ENCODE measurements at places on chromosomes 6 and 20. TPM values are rescaled to one million over a fixed set of nuclear protein-coding genes. Genes with fewer than 3 reads are reported as not detected.

SLC22A23 gene
- total RNA-seq, result 7.6 TPM

GRCh38 chr6:10174056-10174455 lies 240.8 kb downstream of the TFAP2A start:
- no peak overlapping the region for H3K27ac ChIP-seq
- H3K27me3 ChIP-seq, result no peaks in the 10 kb centered on the region
- H3K4me1 ChIP-seq, result no peaks in the 10 kb centered on the region
- DNase-seq, result no peak
- no peak overlapping the region for H3K4me3 ChIP-seq

PKIG gene
- 305 TPM for total RNA-seq

GLP1R gene
- not detected for total RNA-seq

VSX1 gene
- not detected for total RNA-seq

- no peaks in the 10 kb centered on the region for H3K4me1 ChIP-seq
- H3K36me3 ChIP-seq, result no peaks in the 10 kb centered on the region
- H3K4me3 ChIP-seq, result no peak overlapping the region
- no peak overlapping the region for H3K27ac ChIP-seq
- DNase-seq, result no peak
Measured at GRCh38 chr20:56842056-56842455, 212.9 kb downstream of the TFAP2C start.

GRCh38 chr6:15538766-15539495 lies 123.9 kb downstream of the DTNBP1 start:
- H3K36me3 ChIP-seq, result no peaks in the 10 kb centered on the region
- H3K27me3 ChIP-seq, result no peaks in the 10 kb centered on the region
- no peak for DNase-seq
- H3K4me3 ChIP-seq, result no peak overlapping the region
- H3K27ac ChIP-seq, result no peak overlapping the region

GPX5 gene
- total RNA-seq, result not detected

GRCh38 chr6:136775548-136775947 lies 16.7 kb downstream of the MAP3K5 start:
- no peak overlapping the region for H3K4me3 ChIP-seq
- no peaks in the 10 kb centered on the region for H3K27me3 ChIP-seq
- H3K36me3 ChIP-seq, result no peaks in the 10 kb centered on the region
- peaks cover 13% of the 10 kb centered on the region for H3K4me1 ChIP-seq

DNA sequence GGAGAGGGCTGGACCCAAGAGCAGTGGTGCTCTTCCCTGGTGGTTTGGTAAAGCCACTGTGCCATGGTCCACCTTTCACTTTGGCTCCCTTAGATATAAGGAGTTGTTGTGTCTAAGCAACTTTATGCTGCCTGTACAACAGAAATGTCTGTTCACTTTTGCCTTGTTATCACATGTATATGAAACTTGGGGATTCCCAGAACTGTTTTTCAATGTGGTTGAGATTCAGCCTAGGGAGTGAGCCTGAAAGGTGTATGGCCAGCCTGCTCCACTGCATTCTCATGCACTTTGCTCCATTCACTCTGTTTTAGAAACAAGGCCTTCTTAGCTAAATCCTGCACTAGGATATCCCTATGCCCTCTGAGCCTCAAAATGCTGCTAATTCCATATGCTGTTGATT lies 234.5 kb upstream of the THEMIS start:
- H3K4me1 ChIP-seq, result peaks cover 31% of the 10 kb centered on the region
- no peak for DNase-seq
- H3K27me3 ChIP-seq, result no peaks in the 10 kb centered on the region
- H3K36me3 ChIP-seq, result no peaks in the 10 kb centered on the region
- no peak overlapping the region for H3K4me3 ChIP-seq

DNA sequence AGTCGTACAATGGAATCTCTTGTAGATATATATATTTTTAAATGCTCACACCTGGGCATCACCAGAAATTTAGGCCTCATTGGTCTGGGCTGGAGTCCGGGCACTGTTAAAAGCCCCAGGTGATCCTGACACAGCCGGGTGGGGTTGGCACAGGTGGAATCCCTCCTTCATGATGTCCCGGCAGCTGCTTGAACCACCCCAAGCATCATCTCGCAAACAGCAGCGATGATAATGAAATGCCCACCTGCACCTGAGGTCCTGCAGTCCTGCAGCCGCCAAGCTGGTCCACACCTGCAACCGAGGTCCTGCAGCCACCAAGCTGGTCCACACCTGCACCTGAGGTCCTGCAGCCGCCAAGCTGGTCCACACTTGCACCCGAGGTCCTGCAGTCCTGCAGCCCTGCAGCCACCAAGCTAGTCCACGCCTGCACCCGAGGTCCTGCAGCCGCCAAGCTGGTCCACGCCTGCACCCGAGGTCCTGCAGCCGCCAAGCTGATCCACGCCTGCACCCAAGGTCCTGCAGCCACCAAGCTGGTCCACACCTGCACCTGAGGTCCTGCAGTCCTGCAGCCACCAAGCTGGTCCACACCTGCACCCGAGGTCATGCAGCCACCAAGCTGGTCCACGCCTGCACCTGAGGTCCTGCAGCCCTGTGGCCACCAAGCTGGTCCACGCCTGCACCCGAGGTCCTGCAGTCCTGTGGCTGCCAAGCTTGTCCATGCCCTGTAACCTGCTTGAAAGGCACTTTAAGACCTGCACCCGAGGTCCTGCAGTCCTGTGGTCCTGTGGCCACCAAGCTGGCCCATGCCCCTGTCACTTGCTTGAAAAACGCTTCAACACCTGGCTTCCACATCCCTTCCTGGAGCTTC lies 261.2 kb downstream of the DLL1 start:
- no peak overlapping the region for H3K4me3 ChIP-seq
- H3K4me1 ChIP-seq, result peaks cover 8% of the 10 kb centered on the region
- DNase-seq, result no peak
- H3K36me3 ChIP-seq, result no peaks in the 10 kb centered on the region
- no peak overlapping the region for H3K27ac ChIP-seq

DNA sequence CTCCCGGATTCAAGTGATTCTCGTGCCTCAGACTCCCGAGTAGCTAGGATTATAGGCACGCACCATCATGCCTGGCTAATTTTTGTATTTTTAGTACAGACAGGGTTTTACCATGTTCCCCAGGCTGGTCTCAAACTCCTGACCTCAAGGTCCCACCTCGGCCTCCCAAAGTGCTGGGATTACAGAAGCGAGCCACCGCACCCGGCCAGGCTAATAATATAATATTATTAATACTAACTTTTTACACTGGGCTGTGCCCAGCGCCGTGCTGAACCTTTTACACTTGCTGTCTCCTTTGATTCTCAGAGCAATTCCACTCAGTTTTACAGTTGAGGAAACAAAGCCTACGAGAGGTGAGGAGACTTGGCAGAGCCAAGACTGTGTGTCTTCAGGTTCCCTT lies 2.3 kb upstream of the TGM3 start:
- no peak overlapping the region for H3K27ac ChIP-seq
- H3K36me3 ChIP-seq, result no peaks in the 10 kb centered on the region
- no peak for DNase-seq
- no peak overlapping the region for H3K4me3 ChIP-seq
- H3K4me1 ChIP-seq, result no peaks in the 10 kb centered on the region

DNA sequence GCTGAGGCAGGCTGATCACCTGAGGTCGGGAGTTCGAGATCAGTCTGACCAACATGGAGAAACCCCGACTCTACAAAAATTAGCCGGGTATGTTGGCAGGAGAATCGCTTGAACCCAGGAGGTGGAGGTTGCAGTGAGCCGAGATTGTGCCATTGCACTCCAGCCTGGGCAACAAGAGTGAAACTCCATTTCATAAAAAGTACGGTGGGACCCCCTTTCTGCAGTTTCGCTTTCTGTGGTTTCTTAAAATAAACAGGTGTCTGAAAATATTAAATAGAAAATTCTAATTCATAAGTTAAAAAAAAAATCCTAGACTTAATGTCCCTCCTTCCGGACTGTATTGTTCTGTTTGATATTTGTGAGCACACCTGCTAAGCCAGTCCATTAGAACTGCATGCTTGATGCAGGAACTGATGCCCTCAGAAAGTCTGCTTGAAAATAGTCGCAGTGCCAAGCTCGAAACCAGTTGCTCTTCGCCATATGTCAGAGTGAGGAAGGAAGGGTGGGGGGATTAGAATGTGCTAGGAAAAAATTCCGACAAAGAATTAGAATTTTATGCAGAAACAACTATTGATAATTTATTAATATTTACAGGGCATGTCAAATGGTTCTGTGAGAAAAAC lies 85.9 kb downstream of the JARID2 start:
- H3K36me3 ChIP-seq, result no peaks in the 10 kb centered on the region
- no peak overlapping the region for H3K27ac ChIP-seq
- H3K4me1 ChIP-seq, result peaks cover 44% of the 10 kb centered on the region
- H3K4me3 ChIP-seq, result no peak overlapping the region
- no peak for DNase-seq

HCK gene
- 7.8 TPM for total RNA-seq

NR2E1 gene
- total RNA-seq, result not detected

GRCh38 chr6:85975957-85976356 lies 333.3 kb upstream of the SYNCRIP start:
- no peak overlapping the region for H3K4me3 ChIP-seq
- H3K27me3 ChIP-seq, result no peaks in the 10 kb centered on the region
- DNase-seq, result no peak
- H3K4me1 ChIP-seq, result no peaks in the 10 kb centered on the region

DNA sequence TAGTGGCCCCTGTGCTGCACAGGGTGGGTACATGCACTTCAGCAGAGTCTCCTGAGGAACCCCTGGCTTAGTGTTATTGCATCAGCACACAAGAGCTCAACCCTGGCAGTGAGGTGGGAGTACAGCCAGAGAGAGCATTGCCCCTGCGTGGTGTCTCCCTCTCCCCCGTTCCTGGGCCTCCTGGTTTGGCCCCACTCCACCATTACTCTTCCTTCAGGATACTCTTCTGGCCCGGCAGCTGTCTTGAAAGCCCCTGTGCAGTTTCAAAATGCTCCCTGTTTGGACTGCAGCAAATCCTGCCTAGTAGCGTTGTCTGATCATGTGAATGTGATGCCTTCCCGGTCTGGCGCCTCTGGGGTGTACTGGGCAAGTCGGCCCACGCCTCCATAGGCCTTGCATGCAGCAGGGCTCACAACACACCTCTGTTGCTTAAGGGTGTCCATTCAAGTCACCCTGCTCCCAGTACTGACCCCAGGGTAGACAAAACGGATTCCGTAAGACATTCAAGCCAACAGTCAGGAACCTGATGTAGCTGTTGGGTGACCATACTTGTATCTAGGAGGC lies 32.1 kb downstream of the TXNDC5 start:
- peaks cover 48% of the 10 kb centered on the region for H3K36me3 ChIP-seq
- no peak overlapping the region for H3K27ac ChIP-seq
- H3K4me3 ChIP-seq, result no peak overlapping the region
- no peaks in the 10 kb centered on the region for H3K4me1 ChIP-seq
- DNase-seq, result no peak
- no peaks in the 10 kb centered on the region for H3K27me3 ChIP-seq

DNA sequence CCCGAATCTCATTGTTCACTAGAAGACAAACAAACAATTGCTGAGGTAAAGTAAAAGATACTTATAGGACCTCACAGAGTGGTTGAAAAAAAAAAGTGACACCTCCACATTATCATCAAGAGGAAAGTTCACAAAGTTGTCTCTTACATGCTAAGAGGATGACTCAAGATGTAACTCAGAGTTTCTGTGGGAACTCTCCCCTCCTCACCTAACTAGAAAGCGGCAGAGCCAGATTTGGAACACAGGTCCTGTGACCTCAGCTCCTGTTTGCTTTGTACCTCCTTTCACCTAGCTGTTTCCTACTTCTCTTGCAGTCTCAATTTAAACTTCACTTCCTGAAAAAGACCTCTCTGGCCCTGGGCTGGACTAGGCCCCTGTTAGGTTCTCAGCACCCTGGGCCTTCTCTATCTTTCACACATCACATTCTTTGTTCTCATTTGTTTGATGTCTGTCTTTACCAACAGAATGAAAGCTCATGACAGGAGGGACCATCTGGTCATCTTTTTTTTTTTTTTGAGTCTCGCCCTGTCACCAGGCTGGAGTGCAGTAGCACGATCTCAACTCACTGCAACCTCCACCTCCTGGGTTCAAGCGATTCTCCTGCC lies 60.8 kb downstream of the CD24 start:
- no peaks in the 10 kb centered on the region for H3K4me1 ChIP-seq
- H3K36me3 ChIP-seq, result no peaks in the 10 kb centered on the region
- DNase-seq, result peak; percentile 47
- no peak overlapping the region for H3K27ac ChIP-seq
- H3K4me3 ChIP-seq, result no peak overlapping the region

- no peaks in the 10 kb centered on the region for H3K27me3 ChIP-seq
- H3K4me1 ChIP-seq, result no peaks in the 10 kb centered on the region
- no peak overlapping the region for H3K4me3 ChIP-seq
- H3K27ac ChIP-seq, result no peak overlapping the region
Measured at GRCh38 chr20:56608376-56608775, 20.7 kb upstream of the TFAP2C start.

- no peaks in the 10 kb centered on the region for H3K4me1 ChIP-seq
- H3K36me3 ChIP-seq, result no peaks in the 10 kb centered on the region
- no peak for DNase-seq
- no peak overlapping the region for H3K4me3 ChIP-seq
- no peak overlapping the region for H3K27ac ChIP-seq
Measured at GRCh38 chr6:38847497-38847896, 132.4 kb downstream of the DNAH8 start.

DNA sequence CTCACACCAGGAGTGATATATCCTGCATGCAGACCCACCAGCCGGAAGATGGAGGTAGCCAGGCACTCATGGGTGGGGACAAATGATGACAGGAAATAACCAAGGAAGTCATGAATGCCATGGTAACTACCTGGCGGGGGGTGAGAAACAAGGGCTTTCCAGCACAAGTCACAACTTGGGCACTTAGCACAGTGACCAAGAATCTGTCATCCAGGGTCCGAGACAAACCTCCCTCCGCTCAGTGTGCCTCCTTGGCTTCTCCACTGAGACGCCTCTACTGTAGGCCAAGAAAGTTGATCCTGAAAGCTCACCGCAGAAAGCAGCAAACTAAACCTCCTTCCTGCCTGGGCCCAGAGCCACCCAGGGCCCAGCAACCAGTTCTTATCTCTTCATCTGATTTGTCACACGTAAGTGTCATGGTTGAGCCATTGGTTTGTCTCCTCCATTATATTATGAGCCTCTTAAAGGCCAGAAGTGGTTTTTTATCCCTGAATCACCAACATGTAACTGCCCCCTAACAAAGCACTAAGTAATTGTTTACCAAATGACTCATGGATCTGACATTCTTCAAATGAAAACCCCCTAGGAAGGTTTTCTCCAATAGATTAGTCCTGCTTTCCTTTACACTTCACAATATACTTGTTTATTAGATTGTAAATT lies 84.3 kb upstream of the TAB2 start:
- no peaks in the 10 kb centered on the region for H3K36me3 ChIP-seq
- H3K4me1 ChIP-seq, result peaks cover 64% of the 10 kb centered on the region
- no peak overlapping the region for H3K27ac ChIP-seq
- no peak for DNase-seq
- no peaks in the 10 kb centered on the region for H3K27me3 ChIP-seq

DNA sequence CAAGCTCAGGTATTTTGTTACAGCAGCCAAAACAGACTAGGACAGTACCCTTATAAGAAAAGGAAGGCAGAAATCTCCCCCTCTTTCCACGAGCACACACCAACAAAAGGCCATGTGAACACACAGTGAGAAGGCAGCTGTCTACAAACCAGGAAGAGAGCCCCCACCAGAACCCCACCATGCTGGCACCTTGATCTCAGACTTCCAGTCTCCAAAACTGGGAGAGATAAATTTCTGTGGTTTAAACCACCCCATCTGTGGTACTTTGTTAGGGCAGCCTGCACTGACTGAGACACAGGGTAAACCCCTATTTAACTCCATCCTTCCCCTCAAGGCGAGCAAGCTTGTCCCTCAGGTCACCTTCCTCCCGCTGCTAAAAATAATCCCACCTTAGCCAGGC lies 475.8 kb upstream of the JARID2 start:
- H3K27ac ChIP-seq, result no peak overlapping the region
- H3K27me3 ChIP-seq, result no peaks in the 10 kb centered on the region
- H3K4me1 ChIP-seq, result peaks cover 7% of the 10 kb centered on the region
- no peak overlapping the region for H3K4me3 ChIP-seq
- H3K36me3 ChIP-seq, result no peaks in the 10 kb centered on the region
- DNase-seq, result no peak

All from esophagus muscularis mucosa (tissue), 4 donors.